ENCODE measurements at places on chromosomes 16 and 17. TPM values are rescaled to one million over a fixed set of nuclear protein-coding genes. Genes with fewer than 3 reads are reported as not detected.

Gene SHCBP1
- 1.0 TPM for total RNA-seq

GRCh38 chr17:55434721-55435120 lies 13.1 kb upstream of the MMD start:
- no peak for DNase-seq

Gene CACNB1
- total RNA-seq, result 7.4 TPM

Gene VWA3A
- total RNA-seq, result 0.81 TPM

Gene KRTAP16-1
- total RNA-seq, result not detected

GRCh38 chr17:73288534-73289302 lies 23.1 kb downstream of the CDC42EP4 start:
- peak; percentile 80 for DNase-seq

Data from Right ventricle myocardium inferior (tissue), 1 donor.